ENCODE measurements at places on chromosomes 11 and 22. TPM values are rescaled to one million over a fixed set of nuclear protein-coding genes. Genes with fewer than 3 reads are reported as not detected.

The GPHA2 gene
- not detected for total RNA-seq

The TRIM5 gene
- total RNA-seq, result 29.3 TPM

- no peak for DNase-seq
These were observed 48.6 kb upstream of the OLFML1 start for GRCh38 chr11:7436657-7437056.

The MUC2 gene
- total RNA-seq, result not detected

The F2 gene
- total RNA-seq, result 0.37 TPM

GRCh38 chr22:17846326-17846992 lies 72.2 kb upstream of the BID start:
- no peak for DNase-seq

DNA sequence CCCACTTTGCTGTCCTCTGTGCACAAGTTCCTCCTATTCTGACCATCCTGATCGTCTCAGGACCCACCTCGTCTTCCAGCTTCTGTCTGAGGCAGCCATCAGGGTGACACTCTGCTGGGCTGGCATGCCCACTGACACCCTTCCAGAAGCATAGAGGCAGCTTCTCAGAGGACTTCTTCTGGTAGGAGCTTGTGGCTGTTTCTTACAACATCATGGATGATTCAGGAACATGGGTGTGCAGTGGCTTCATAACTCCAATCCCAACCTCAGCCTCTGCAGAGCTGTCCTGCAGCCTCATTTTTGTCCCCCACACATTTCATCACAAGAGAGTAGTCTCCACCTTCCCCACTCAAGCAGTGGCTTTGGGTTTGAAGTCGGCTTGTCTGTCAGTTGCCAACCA lies 20.9 kb upstream of the CTR9 start:
- no peak for DNase-seq

Data from upper lobe of left lung (tissue), 6 donors.